ENCODE measurements at places on chromosomes 12 and 14. TPM values are rescaled to one million over a fixed set of nuclear protein-coding genes. Genes with fewer than 3 reads are reported as not detected.

Gene B4GALNT3
- total RNA-seq = 2.6 TPM

Gene SLC25A47
- total RNA-seq = not detected

Gene FAM186B
- 0.22 TPM for total RNA-seq

- no peak overlapping the region for H3K4me3 ChIP-seq
- peaks cover 7% of the 10 kb centered on the region for H3K4me1 ChIP-seq
- H3K36me3 ChIP-seq = peaks cover 19% of the 10 kb centered on the region
- no peak overlapping the region for H3K27ac ChIP-seq
- DNase-seq = peak; percentile 48
- H3K27me3 ChIP-seq = no peaks in the 10 kb centered on the region
Measured at GRCh38 chr12:56029666-56030293, 8.9 kb downstream of the IKZF4 start.

- no peaks in the 10 kb centered on the region for H3K27me3 ChIP-seq
- no peak overlapping the region for H3K27ac ChIP-seq
- H3K36me3 ChIP-seq = peaks cover 31% of the 10 kb centered on the region
- H3K4me1 ChIP-seq = peaks cover 29% of the 10 kb centered on the region
Measured at GRCh38 chr14:69704319-69704718, 62.6 kb upstream of the SRSF5 start.

DNA sequence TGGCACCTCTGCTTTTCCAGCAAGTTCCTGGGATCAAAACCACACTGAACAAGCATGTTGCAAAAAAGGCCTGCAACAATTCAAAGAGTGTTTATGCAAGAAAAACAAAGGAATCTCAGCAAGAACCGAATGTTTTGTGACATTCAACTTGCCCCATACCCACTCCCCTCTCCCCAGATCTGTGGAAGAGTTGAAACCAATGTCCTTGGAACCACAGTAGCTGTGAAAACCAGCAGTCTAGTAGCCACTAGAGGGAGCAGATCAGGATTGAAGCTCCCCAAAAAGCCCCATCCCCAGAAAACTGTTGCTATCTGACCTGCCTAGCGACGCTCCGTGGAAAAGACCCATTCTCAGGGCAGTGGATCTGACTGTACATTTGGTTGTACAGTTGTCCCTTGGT, 27.1 kb downstream of the PRKAB1 start:
- H3K4me3 ChIP-seq = no peak overlapping the region
- H3K27ac ChIP-seq = no peak overlapping the region
- no peaks in the 10 kb centered on the region for H3K27me3 ChIP-seq
- no peaks in the 10 kb centered on the region for H3K4me1 ChIP-seq
- no peaks in the 10 kb centered on the region for H3K36me3 ChIP-seq

- H3K27me3 ChIP-seq = no peaks in the 10 kb centered on the region
- no peak overlapping the region for H3K27ac ChIP-seq
- H3K4me3 ChIP-seq = no peak overlapping the region
- H3K4me1 ChIP-seq = no peaks in the 10 kb centered on the region
- no peaks in the 10 kb centered on the region for H3K36me3 ChIP-seq
- no peak for DNase-seq
Measured at GRCh38 chr14:60963761-60964160, 17.1 kb downstream of the TRMT5 start.

DNA sequence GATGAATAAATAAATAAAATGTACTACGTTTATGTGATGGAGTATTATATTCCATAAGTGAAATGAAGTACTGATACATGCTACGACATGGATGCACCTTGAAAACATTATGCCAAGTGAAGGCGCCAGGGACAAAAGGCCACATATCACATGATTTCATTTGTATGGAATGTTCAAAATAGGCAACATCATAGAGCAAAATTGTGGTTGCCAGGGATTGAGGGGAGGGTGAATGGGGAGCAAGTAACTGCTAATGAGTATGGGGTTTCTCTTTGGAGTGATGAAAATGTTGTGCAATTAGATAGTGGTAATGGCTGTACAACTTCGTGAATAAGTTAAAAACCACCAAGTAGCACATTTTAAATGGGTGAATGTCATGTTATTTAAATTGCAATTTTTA, 132.8 kb downstream of the SLC38A4 start:
- H3K27me3 ChIP-seq = no peaks in the 10 kb centered on the region
- no peaks in the 10 kb centered on the region for H3K36me3 ChIP-seq
- DNase-seq = no peak
- no peaks in the 10 kb centered on the region for H3K4me1 ChIP-seq

- no peak for DNase-seq
- H3K27ac ChIP-seq = no peak overlapping the region
- H3K36me3 ChIP-seq = no peaks in the 10 kb centered on the region
- no peaks in the 10 kb centered on the region for H3K4me1 ChIP-seq
- no peak overlapping the region for H3K4me3 ChIP-seq
Measured at GRCh38 chr12:128318946-128319345, 52.0 kb downstream of the TMEM132C start.

DNA sequence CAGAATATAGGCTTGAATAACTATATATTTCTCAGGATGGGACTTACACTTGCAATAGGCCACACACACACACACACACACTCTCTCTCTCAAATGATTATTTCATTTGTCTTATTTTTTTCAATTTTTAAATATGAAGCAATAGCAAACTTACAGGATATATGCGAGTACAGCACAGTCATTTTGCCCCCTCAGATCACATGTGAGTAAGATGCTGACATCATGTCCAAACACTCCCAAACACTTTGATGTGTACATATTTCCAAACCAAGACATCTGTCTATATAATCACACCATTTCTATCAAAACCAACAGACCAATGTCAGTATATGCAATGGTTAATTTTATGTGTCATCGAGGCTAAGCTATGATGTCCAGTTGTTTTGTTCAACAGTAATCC, 1535.9 kb upstream of the FLRT2 start:
- no peak overlapping the region for H3K4me3 ChIP-seq
- DNase-seq = no peak
- no peaks in the 10 kb centered on the region for H3K27me3 ChIP-seq
- H3K36me3 ChIP-seq = no peaks in the 10 kb centered on the region
- H3K4me1 ChIP-seq = no peaks in the 10 kb centered on the region
- no peak overlapping the region for H3K27ac ChIP-seq

Data from CD4-positive, alpha-beta memory T cell (primary cell).